Calu3 (cell line): ENCODE measurements at places on chromosomes 1 and 21.

DNA sequence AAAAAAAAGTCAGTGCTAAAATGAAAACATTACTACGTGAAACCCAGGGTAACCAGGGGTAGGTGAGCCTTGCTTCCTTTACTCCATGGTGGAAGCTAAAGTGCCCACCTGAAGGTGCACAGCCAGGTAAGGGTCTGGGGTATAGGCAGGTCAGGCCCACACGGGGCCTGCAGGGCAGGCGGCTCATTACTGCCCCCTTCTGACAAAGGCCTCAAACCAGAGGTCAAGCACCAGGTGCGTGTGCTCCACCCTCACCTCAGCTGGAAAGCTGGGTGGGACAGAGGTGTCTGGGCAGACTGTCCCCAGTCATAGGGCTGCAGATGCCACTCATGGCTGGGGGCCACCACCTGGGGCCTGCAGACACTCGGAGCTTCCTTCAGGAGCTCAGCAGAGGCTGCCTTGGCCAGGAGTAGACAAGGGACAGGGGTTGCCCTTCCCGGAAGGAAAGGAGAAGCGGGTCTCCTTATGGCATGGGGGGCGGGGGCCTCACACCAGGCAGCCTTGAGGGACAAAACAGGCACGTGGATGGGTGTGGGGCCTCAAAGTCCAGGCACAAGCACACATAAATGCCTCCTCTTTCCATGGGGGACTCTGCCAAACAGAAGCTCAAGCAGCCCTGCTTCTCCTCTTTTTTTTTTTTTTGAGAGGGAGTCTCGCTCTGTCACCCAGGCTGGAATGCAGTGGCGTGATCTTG lies 36.2 kb downstream of the ACOT7 start:
- peaks cover 9% of the 10 kb centered on the region for H3K4me1 ChIP-seq
- DNase-seq = no peak
- H3K27ac ChIP-seq = no peak overlapping the region
- no peak overlapping the region for H3K4me3 ChIP-seq
- no peaks in the 10 kb centered on the region for H3K27me3 ChIP-seq

DNA sequence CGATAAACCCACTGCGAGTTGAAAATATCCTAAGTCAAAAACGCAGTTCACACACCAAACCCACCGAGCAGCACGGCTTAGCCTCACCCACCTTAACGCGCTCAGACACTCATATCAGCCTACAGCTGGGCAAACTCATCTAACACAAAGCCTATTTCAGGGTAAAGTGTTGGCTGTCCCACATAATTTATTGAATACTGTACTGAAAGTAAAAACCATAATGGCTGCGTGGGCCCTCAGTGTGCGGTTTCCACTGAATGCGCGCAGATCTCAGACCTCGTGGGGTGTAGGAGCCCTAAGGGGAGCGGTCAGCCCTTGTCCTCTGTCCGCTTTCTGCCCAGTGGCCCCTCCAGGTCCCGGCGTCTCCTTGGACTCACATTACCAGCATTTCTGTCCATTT lies 157.6 kb upstream of the ARHGEF16 start:
- peaks cover 25% of the 10 kb centered on the region for H3K27me3 ChIP-seq
- H3K36me3 ChIP-seq = no peaks in the 10 kb centered on the region
- peaks cover 15% of the 10 kb centered on the region for H3K4me1 ChIP-seq
- H3K27ac ChIP-seq = no peak overlapping the region
- no peak overlapping the region for H3K4me3 ChIP-seq

DNA sequence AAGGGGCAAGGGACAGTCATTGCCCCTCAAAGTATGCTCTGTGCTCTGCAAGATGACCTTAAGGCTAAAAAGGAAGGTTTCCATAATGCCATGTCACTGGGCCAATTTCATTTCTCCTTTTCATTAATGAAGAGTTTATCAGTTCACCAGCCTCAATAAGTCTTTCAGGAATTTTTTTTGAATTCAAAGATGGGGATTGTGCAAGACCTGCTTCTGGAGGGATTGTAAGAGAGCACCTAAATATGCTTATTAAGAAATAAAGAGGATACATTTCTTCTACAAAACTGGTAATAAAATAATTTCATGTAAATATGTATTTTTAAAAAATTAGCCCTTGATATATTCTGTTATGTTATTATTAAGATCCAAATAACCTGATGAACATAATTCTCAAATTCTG lies 86.8 kb upstream of the RGS4 start:
- H3K4me3 ChIP-seq = no peak overlapping the region
- H3K36me3 ChIP-seq = no peaks in the 10 kb centered on the region
- no peak for DNase-seq
- no peaks in the 10 kb centered on the region for H3K27me3 ChIP-seq

DNA sequence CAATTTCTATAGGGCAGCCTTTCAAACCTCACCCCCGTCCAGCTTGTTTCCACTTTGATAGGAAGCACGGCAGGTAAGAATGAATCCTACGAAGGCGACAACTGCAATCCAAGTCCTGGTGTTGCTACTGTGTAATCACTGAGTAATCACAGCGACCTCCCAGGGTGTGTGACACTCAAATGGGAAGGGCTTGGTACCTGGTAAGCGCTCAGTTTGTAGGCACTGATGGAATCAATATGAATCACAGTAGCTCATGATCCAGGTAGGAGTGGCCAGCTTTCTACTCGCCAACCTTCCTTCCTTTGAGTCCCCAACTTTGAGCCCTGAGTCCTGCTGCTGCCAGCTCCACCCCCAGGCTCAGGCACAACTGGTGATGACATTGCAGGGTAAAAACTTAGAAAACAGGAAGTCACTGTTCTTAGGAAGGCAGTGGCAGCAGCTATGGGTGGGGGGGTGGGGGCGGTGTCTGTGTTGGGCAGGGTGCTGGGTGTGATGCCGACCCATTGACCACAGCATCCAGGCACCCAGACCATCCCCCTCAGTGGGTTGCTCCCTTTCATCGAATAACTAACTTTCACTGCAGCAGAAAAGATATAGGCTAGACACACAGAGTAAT lies 70.7 kb downstream of the CD247 start:
- DNase-seq = peak; percentile 81
- H3K36me3 ChIP-seq = peaks cover 5% of the 10 kb centered on the region
- H3K27me3 ChIP-seq = no peaks in the 10 kb centered on the region
- peak overlapping the region; percentile 43 for H3K4me3 ChIP-seq
- peak overlapping the region; percentile 75 for H3K27ac ChIP-seq

DNA sequence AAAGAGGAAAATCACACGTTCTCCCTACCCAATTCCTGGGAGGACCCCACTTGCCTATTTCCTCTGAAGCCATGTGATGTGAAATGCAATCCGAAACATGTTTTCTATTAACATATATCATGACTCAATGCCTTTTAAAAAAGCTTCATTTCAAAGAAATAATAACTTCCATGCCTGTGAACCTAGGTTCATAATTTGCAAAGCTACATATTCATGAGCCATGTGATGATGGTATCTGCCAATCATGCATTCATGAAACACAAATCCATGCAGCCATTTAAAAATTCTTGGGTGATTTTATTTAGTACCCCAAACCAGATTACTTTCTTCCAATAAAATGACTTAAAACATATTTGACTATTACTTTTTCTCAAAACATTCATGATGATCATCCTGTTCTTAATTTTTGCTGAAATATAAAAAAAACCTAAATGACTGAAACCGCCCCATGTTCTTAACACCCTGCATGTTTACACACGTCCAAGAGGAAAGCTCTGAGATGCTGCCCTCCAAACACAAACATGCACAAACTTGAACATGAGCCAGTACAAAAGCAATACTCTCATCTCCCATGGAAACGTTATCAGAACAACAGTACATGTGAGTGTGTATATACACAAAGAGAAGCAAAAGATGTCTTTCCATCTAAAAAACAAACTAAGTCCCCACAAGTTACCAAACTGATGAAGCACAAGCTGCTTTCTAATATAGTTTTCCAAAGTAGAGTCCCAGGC lies 140.1 kb downstream of the TGFBR3 start:
- no peak overlapping the region for H3K27ac ChIP-seq
- no peaks in the 10 kb centered on the region for H3K36me3 ChIP-seq
- no peak overlapping the region for H3K4me3 ChIP-seq
- DNase-seq = no peak
- H3K4me1 ChIP-seq = peaks cover 12% of the 10 kb centered on the region

- DNase-seq = no peak
- no peak overlapping the region for H3K27ac ChIP-seq
- H3K36me3 ChIP-seq = no peaks in the 10 kb centered on the region
Observed at GRCh38 chr1:175632667-175633066, 110.7 kb downstream of the TNR start.

DNA sequence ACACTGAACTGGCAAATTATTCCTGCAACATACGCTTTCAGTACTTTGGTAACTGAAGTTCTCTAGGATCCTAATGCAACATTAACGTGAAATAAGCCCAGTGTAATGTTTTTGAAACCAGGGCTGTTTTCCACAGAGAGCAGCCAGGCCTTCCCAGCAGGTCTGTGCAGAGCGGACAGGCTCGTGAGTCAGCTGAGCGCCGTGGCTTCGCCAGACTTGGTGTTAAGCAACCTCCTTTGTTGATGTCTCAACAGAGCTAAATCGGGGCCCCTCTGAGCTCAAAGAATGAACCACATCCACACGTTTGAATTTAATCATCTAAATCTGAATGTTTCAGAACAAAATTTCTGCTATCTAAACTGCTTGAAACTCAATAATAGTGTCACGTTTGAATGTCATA lies 181.8 kb upstream of the FMN2 start:
- no peak for DNase-seq
- no peaks in the 10 kb centered on the region for H3K27me3 ChIP-seq
- no peaks in the 10 kb centered on the region for H3K4me1 ChIP-seq
- no peak overlapping the region for H3K27ac ChIP-seq
- H3K36me3 ChIP-seq = no peaks in the 10 kb centered on the region

- peaks cover 34% of the 10 kb centered on the region for H3K4me1 ChIP-seq
- DNase-seq = no peak
- no peaks in the 10 kb centered on the region for H3K27me3 ChIP-seq
- peak overlapping the region; percentile 2 for H3K4me3 ChIP-seq
Observed at GRCh38 chr1:21379571-21379970, 60.4 kb upstream of the NBPF3 start.

GRCh38 chr1:29635501-29636263 lies 399.4 kb downstream of the PTPRU start:
- peaks cover 18% of the 10 kb centered on the region for H3K27me3 ChIP-seq
- H3K4me1 ChIP-seq = peaks cover 19% of the 10 kb centered on the region
- no peak for DNase-seq
- H3K27ac ChIP-seq = no peak overlapping the region
- no peak overlapping the region for H3K4me3 ChIP-seq

DNA sequence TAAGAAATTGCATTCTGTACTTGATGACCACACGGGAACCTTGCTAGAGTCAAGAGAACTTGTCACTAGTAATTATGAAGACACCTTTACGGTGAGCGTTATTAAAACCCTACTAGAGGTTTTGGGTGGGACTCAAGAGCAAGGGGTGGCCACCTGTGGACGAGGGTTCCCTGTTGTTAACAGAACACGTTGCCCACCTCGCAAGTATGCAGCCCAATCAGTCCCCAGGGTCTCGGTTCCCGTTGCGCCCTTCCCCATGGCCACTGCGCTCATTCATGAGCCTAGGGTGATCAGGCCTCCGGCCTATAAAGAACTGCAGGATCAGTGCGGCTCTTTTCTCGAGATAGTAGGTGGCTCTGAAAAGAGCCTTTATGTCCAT lies 30.2 kb upstream of the RNF187 start:
- H3K36me3 ChIP-seq = peaks cover 52% of the 10 kb centered on the region
- H3K4me3 ChIP-seq = peak overlapping the region; percentile 87
- DNase-seq = no peak
- peaks cover 18% of the 10 kb centered on the region for H3K27me3 ChIP-seq

DNA sequence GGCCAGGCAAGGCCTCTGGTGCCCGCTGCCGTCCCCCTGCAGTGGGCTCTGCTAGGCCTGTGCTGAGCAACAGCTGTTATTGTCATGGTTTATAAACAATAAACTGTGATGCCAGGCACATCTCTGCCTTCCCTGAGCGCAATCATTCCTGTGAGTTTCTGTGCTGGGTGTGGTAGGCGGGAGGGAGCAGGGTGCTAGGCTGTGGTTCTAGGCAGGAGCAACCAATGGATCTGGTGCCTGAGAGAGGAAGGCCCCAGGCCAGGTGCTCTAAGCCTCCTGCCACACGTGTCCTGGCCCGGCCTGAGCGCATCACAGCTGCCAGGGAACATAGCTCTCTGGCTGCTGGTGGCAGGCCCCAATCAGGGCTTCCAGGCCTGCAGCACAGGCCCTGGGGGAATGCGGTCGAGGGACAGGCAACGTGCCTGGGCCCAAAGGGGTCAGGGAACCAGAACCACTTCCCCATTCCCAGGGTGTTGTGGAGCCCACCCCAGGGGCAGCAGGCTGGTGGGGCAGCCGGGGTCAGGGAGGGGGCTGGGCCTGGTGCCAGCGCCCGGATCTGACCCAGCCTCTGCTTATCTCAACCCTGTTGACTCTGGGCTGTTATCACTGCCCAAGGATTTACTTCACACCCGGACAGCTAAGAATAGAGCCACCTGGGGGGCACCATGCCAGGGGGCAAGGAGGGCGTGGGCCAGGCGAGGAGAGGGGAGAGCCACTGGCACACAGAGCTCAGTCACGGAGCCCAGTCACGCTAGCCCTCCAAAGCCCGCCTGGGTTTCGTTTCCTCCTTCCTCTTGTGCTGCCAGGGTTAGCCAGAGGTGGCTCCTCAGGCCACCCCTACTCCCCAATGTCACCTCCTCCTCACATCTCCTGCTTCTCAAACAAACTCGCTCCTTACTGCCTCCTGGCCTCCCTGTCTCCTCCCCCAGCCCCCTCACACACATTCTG lies 11.5 kb downstream of the TRIM46 start:
- H3K36me3 ChIP-seq = peaks cover 23% of the 10 kb centered on the region
- no peak overlapping the region for H3K27ac ChIP-seq
- H3K4me1 ChIP-seq = peaks cover 37% of the 10 kb centered on the region

GRCh38 chr21:44602463-44602850 lies 2.1 kb downstream of the KRTAP10-7 start:
- no peaks in the 10 kb centered on the region for H3K36me3 ChIP-seq
- H3K4me3 ChIP-seq = no peak overlapping the region
- no peak overlapping the region for H3K27ac ChIP-seq
- no peaks in the 10 kb centered on the region for H3K4me1 ChIP-seq
- H3K27me3 ChIP-seq = peaks cover 82% of the 10 kb centered on the region

DNA sequence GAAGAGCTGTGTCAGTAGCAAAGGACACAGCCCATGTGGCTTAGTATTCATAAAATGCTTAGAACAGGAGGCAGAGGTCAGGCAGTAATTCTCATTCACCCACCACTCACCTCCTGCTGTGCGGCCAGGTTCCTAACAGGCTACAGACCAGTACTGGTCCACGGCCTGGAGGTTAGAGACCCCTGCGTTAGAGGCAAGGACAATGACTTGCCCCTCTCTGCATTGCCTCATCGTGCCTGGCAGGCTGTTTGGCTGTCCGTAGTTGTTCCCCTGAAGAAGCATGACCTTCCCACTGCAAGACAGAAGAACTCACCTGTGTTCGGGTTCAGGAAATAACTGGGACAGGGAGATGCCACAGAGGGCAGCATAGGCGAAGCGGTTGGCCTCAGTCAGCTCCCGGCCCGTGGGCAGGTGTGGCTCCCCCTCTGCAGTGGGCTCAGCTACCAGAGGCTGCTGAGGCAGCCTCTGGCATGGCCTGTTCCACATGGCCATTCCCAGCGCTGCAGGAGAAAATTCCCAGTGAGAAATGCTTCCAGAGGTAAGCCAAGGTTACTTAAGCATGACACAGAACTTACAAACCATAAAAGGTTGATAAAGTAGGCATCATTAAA lies 19.3 kb downstream of the TMCO4 start:
- no peak overlapping the region for H3K4me3 ChIP-seq
- no peaks in the 10 kb centered on the region for H3K36me3 ChIP-seq
- no peak overlapping the region for H3K27ac ChIP-seq
- DNase-seq = no peak
- H3K27me3 ChIP-seq = no peaks in the 10 kb centered on the region
- H3K4me1 ChIP-seq = peaks cover 7% of the 10 kb centered on the region
